ENCODE measurements at places on chromosomes 2 and 18.
A peak's percentile ranks its signal among the peaks of the same experiment; 100 is the strongest.

DNA sequence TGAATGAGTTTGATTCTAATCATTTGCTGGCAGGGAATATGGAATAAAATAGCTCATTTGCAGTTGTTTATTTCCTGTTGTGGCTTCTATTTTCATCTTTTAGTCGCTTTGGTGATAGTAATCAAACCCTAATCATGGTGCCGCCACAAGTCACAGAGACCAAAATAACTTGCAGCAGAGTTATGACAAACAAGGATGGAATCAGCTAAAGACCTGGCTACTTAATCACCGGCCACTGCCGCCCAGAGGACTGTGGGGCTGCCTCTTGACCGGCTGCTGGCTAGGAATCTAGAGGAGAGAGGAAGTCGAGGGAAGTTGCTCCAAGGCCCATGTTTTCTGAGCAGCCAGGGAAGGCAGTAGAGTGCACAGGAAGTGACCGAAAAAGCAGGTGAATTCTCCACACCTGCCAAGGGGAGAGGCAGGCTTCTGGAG, 5.1 kb upstream of the SMAD7 start:
- DNase-seq, result no peak

DNA sequence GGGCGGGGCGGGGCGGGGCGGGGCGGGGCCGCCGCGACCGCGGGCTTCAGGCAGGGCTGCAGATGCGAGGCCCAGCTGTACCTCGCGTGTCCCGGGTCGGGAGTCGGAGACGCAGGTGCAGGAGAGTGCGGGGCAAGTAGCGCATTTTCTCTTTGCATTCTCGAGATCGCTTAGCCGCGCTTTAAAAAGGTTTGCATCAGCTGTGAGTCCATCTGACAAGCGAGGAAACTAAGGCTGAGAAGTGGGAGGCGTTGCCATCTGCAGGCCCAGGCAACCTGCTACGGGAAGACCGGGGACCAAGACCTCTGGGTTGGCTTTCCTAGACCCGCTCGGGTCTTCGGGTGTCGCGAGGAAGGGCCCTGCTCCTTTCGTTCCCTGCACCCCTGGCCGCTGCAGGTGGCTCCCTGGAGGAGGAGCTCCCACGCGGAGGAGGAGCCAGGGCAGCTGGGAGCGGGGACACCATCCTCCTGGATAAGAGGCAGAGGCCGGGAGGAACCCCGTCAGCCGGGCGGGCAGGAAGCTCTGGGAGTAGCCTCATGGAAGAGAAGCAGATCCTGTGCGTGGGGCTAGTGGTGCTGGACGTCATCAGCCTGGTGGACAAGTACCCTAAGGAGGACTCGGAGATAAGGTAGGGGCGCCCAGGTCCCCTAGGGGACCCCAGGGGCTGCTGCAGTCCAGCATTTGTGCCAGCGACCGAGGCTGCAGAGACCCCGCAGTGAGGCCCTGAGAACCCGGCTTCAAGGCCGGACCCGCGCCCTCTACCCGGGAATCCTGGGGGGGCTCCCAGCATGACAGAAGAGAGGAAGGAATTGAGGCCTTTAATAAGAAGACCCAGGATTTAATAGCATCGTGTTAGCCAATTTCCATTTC, at the start of gene KHK:
TSS of gene KHK (plus strand) at position 49 of the 870 bp plus-strand sequence. CDS start at position 537, 488 bp downstream.
- DNase-seq, result peak; percentile 54

GRCh38 chr2:48707466-48707865, 48.1 kb downstream of the LHCGR start:
- no peak for DNase-seq

GRCh38 chr2:18630101-18630500, 40.7 kb upstream of the NT5C1B start:
- no peak for DNase-seq

- DNase-seq, result no peak
These were observed 24.5 kb upstream of the ATP8B1 start for GRCh38 chr18:57827646-57828045.

DNA sequence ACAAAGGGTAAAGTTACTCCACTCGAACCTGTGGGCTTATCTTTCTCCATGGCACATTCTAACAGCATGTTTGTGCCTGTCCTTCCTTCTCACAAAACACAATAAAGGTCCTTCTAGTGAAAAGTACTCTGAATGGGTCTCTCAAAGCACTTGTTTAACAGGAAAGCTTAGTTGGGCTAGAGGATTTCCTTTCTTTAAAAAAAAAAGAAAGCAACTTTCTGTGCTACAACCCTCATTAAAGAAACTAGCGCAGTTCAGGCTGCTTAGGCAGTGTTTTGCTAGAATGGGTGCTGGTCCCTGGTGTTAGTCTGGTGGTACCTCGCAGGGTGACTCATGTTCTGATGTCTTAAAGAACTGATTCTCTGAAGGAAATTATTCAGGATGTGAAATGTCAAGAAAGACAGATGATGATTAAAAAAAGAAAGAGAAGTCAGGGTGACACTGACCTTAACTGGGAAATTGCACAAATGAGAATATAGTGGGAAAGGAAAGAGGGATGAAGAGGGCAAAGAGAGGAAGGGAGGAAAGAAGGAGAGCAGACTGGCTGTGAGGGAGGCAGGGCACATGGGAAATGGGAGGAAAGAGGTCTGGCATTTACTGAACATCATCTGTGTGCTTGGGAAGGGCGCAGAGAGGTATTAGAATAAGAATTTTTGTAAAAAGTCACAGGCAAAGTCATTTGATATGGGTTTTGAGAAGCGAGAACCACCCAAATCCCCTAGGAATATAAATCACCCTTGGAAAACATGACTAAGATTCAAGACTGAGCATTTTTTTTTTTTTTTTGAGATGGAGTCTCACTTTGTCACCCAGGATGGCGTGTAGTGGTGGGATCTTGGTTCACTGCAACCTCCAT, 74.9 kb downstream of the ATP8B1 start:
- no peak for DNase-seq

DNA sequence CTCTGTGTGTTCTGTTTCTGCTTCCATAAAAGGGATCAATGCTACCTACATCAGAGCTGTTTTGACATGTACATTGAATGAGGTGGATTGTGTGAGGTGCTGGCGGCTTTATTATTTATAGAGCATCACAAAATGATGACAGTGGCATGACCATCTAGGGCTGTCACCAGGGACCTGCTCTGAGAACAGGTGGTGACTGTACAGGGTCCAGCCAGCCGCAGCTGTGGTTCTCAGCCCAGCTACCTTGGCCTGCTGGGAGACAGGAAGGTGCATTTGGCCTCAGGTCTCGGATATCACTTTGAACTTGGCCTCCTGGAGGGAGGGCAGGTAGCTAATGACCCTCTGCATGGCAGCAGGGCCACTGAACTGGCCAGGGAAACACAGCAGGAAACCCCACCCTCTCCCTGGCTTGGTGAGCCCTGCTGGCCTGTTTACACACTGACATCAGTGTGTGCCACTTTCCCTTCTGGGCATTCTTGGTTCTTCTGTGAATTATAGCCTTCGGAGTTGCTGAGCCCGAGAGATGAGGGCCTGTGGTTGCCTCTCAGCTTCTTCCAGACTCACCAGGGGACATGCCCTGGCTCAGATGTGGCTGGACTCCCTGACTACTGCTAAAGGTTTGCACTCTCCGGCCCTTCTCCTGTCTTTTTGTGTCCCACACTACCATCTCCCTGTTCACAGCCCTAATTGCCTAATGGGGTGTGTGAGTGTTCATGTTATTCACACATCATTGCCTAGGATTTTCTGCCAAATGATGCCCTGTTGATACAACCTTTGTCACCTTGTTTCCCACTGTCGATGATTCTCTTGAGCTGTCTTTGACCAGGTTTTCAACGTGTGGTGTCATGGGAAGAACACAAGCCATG, 109.2 kb upstream of the RAB12 start:
- DNase-seq, result no peak

GRCh38 chr2:239869272-239870155, 155.6 kb downstream of the NDUFA10 start:
- DNase-seq, result no peak

- DNase-seq, result no peak
These were observed 75.4 kb downstream of the SPTBN1 start for GRCh38 chr2:54531558-54531957.

DNA sequence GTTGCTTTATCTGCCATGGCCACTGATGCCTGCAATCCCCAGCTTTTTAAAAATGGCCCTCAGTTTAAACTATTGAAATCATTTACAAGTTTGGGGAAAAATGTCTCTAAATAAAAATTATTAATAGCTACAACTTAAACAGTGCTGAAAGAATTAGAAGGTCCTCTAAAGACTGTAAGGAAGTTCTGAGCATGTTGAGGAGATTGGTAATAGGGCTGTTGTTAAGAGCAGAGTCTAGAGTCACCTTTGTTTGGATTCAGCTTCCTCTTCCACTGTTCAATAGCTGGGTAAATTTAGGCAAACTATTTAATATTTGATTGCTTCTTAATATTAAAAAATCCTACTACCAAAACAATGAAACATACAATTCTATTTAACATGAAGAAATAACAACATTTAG, 1127.1 kb upstream of the DDX18 start:
- DNase-seq, result no peak

- DNase-seq, result no peak
These were observed 19.9 kb downstream of the FMNL2 start for GRCh38 chr2:152354909-152355308.

GRCh38 chr2:205680903-205681302, 1.4 kb upstream of the NRP2 start:
- DNase-seq, result no peak

- DNase-seq, result no peak
These were observed 338.9 kb downstream of the ZEB2 start for GRCh38 chr2:144181001-144181400.

DNA sequence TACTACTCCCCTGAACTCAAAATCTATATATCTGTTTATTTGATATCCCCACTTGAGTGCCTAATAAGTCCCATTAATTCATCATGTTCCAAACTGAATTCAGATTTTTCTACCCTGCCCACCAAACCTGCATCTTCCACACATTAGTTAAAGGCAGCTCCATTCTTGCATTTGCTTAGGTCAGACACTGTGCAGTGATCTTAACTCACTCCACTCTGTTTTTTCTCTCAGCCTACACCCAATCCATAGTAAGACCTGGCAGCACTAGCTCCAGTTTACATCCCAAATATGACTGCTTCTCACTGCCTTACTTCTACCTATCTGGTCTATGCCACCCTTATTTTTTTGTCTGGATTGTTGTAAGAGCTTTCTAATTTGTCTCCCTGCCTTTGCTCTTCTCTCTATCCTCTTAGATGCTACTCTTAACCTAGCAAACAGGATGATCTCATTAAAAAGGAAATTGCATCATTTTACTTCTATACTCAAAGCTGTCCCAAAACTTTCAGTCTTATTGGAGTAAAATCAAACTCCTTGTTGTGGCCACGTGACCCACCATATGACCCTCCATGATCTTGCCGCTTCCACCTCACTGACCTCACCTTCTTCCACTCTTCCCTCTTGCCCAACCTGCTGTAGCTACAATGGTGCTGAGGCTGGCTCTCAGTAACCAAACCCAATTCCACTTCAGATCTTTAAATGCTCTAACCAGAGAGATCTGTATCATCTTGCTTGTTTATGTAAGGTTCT, 274.9 kb upstream of the FANCL start:
- DNase-seq, result no peak

- no peak for DNase-seq
These were observed 42.9 kb downstream of the RPL37A start for GRCh38 chr2:216541505-216541904.

DNA sequence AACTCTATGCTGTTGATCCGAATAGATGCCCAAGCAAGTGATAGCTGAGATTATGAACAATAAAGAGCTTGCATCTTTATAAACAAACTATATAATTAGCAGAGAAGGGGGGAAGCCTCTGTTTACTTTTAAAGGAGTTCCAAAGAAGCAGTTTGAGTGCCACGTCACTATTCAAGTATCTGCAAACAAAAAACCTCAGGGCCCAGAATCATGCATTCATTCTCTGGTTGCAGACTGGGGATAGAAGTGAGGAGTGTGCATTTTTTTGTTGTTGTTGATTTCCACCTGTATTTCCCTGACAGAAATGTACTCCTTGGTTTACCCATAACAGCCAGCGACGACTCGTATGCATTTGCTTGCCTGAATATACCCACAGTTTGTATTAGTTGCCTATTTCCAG, 264.3 kb downstream of the PTGR3 start:
- no peak for DNase-seq

- DNase-seq, result no peak
These were observed 16.3 kb downstream of the SLC19A3 start for GRCh38 chr2:227701556-227701955.

DNA sequence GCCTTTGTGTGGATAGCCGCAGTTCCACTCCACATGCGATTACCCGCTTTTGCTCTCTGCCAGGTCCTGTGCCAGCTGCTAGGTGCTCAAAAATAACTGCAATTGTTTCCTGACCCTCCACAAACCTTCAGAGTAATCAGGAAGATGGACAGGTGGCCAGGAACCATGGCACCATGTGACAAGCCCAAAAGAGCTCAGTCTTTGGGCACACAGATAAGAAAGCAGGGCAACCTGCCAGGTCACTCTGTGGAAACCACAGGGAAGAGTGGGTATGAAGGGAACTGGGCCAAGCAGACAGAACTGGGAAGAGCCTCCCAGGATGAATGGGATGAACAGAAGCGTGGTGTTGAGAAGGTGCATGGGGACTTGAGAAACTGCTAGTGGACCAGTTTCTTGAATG, 79.4 kb upstream of the AGAP1 start:
- no peak for DNase-seq

- no peak for DNase-seq
These were observed 211.5 kb downstream of the TMEM247 start for GRCh38 chr2:46690825-46691224.

DNA sequence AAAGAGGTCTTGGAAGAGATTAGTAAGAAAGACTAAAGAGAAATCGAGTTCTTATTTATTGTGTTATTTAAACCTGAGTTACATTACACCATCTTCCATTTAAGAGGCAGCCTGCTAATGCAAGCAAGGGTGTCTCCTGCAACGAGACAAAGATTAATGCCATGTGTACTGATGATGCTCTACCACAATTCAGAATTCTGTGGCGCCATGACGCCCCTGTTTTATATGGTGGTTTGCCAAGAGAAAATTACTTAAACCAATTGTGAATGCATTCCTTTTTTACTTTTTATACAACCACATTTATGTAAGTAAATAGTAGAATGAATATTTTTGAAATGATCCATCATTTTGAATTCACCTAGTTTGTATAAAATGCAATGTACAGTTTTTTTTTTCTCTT, 356.1 kb upstream of the ZEB2 start:
- no peak for DNase-seq

DNA sequence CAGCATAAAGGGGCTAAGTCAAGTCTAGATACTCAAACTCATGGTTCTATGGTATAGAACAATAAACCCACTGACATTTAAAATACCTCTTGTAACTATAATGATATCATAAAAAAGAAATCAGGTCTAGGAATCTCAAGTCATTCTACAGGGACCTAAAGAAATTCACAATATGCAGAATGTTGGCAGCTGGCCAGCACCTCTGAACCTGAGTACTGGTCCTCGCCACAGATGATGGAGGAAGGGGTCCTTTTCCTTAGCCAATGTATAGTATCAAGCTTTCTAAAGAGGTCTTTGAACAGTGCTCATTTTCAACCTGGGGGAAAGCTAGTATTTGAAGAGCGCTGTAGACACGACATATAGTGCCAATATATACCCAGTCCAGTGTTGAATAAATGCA, 108.4 kb upstream of the ITGB6 start:
- DNase-seq, result no peak

GRCh38 chr2:47488870-47489584, 86.1 kb downstream of the MSH2 start:
- DNase-seq, result peak; percentile 2

- no peak for DNase-seq
These were observed 160.1 kb upstream of the ZC3H15 start for GRCh38 chr2:186325827-186326535.

GRCh38 chr2:151247432-151247831, 14.2 kb downstream of the RBM43 start:
- DNase-seq, result no peak
